ENCODE measurements at places on chromosomes 16 and 17.

DNA sequence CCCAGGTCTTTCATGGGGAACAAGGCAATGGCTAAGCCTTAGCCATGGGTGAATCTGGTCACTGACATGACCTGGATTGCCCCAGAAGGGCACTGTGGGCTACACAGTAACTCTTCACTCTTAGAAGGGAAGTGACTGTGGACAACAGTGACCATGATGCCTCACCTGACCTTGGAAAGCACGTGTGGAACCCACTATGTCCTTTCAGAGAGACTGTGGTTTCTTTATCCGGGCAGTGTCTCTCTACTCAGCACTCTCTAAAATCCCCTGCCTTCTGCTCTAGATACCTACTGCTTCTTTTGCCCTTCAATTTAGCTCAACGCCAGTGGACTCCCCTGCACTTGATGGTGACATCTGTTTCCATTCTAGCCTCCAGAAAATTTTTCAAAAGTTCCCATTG lies 66.1 kb upstream of the ANKFN1 start:
- DNase-seq: no peak

DNA sequence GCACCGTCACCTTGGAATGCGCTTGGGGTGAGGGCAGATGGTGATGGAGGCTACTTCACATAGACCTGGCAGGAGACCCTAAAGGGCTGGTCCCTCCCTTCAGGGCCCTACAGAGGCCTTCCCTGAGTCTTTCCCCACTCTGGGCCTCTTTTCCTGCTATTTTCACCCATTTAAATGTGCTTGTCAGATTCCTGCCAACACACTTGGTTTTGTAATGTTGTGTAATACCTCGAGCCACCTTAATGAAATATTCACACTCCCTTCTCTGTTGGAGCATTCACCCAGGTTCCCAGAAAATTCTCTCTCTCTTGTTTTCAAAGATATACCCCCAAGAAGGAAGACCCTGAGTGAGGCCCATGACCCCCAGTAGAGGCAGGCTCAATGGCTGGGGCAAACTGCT lies 456.6 kb upstream of the DYNLRB2 start:
- no peak for DNase-seq

- peak; percentile 97 for DNase-seq
Observed at GRCh38 chr17:6831661-6832263, at the start of gene TEKT1. TSS of gene TEKT1 (minus strand) at chr17:6831729. CDS start at chr17:6830376, 1,353 bp downstream.

DNA sequence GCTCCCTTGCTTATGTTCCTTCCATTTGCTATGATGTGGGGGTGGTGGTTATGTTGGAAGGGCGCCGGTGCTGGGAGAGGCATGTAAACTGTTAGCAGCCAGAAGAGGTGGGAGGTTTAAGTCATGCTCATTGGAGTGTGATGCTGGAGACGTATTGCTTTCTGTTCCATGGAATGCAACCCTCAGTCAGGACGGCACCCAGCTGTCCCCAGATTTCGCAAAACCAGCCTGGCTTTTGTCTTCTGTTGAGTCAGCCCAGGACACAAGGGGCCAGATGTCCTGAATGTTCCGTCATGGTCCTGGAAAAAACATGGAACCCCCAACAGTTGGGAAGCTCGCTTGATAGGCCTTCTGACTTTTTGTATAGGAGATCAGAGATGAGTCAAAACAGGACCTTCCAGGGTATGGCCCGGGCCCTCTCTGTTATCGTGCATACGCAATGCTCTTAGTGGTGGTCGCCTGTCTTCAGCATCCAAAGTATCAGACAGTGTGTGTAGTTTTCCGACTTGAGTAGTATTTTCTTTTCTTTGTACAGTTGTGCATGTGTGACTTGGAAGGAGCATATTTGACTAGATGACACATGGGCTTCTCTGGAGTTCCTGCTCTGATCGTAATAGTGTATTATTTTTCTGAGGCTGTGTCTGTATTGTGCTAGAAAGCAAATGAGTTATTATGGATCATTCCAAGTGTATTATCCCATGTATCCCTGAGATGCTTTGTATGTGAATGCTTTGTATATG lies 201.9 kb downstream of the SNX29 start:
- DNase-seq: no peak

DNA sequence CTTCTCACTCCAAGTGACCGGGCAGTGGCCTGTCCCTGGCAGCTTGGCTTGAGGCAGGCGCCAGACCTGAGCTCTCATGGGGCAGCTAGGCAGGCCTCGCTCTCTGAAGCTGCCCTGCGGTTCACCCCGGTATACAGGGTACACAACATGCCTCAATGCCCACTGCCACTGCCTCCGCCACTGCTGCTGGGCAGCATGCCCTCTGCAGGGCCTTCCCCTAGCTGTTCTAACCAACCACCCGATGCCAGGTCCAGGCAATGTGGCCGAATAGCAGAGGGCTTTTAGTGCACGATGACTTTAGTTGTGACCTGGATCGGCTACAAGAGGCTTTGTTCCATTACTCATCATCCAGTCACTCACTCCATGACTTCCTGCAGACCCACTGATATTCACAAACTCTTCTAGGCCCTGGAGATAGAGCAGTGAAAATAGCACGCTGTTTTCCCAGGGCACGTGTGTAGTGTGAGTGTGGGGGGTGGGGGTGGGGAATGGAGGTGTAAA lies 19.7 kb downstream of the CDC42EP4 start:
- no peak for DNase-seq

- DNase-seq: peak; percentile 62
Observed at GRCh38 chr17:50604513-50604912, 30.2 kb upstream of the ABCC3 start.

DNA sequence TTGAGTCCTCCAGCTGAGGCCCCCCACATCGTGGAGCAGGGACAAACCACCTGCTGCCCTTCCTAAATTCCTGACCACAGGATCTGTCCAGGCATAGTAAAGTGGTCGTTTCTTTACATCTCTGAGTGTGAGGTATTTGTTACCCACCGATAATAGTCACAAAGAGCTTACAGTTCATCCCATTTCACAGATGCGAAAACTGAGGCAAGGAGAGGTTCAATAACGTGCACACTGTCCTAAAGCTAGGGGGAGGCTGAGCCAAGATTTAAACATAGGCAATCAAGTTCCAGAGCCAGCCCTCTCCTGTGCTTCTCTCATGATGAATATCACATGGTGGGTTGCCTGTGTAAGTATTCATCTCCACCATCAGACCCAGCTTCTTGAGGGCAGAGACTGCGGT lies 135.4 kb downstream of the CCT6B start:
- DNase-seq: no peak

DNA sequence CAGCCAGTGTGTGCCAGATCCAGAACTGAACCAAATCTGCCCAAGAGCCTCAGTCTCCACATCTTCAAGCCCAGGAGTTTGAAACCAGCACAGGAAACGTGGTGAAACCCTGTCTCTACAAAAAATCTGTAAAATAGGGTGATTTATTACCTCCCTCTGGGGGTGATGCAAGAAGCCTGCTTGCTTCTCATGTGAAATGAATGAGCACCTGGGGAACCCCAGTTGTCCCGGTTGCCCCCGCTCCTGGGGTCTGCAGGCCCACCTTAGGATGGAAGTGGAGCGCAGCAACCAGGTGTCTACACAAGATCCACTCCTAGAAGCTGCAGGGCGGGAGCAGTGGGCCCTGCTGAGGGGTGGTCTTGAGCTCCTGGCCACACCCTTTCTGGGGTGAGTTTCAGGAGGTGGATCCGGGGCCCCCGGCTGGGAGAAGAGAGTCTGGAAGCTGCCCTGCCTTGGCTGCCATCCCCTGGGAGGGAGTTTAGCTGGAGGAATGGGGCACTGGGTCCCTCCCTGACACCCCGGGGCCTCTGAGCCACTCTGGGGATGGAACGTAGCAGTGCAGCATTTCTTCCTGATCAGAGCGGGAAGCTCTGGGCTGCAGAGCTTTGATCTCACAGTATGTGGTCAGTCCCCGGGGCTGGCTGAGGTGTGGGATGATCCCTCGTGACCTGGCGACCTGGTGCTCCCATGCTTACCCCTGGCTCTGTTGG lies 117.8 kb downstream of the RAB11FIP4 start:
- no peak for DNase-seq

DNA sequence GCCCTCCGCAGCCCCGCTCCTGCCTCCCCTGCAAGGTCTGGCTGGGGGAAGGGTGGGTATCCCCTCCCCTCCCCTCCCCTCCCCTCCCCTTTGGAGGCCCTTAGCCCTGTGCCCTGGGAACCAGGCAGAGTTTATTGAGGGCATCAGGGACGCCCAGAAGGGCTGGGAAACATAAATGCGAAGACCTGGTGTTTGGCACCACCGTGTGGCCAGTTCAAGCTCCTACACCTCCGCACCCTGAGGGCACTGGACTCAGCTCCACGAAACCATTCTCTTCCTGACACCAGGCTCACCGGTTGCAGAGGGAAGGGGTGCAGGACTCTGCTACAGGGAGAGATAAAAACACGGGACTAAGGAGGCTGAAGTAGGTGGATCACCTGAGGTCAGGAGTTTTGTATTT lies 1.0 kb upstream of the AIPL1 start:
- DNase-seq: peak; percentile 92

DNA sequence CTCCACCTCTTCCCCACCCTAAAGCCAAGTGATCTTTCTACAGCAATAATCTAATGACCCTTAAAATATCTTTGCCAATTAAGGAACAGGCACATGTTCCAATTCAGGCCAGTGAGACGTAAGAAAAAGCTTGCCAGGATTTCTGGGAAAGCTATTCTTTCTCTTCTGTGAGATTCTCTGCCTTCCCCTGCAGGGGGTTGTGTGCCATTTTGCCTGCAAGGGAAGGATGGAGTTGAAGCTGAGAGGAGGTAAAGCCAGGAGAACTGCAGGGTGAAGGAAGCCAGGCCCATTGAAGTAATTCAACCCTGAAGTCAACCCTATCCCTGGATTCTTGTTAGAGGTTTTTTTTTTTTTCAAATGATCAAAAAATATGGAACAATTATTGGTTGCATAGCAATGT lies 9.0 kb upstream of the LPO start:
- DNase-seq: no peak

- DNase-seq: no peak
Observed at GRCh38 chr17:81457917-81458555, 54.6 kb downstream of the ACTG1 start.

- DNase-seq: no peak
Observed at GRCh38 chr17:4502466-4503154, 3.9 kb downstream of the SPNS2 start.

DNA sequence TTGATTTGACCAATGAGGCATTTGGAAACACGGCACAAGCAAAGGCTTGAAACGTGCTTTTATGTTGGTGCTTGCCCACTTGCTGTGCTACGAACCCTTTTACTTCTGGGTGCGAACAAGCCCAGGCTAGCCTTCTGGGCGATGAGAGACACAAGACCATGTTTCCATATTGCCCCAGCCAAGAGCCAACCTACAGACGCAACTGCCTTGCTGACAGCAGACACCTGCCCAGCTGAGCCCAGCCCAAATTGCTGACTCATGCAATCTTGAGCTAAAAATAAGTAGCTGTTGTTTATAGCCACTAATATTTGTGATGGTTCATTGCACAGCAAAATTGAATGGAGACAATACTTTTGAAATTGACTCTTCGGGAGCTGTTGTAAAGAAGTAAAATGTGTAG lies 464.5 kb downstream of the WWOX start:
- no peak for DNase-seq

GRCh38 chr16:55964923-55965475 lies 89.8 kb upstream of the CES5A start:
- DNase-seq: no peak

GRCh38 chr16:46996952-46997458 lies 23.5 kb upstream of the DNAJA2 start:
- DNase-seq: no peak

DNA sequence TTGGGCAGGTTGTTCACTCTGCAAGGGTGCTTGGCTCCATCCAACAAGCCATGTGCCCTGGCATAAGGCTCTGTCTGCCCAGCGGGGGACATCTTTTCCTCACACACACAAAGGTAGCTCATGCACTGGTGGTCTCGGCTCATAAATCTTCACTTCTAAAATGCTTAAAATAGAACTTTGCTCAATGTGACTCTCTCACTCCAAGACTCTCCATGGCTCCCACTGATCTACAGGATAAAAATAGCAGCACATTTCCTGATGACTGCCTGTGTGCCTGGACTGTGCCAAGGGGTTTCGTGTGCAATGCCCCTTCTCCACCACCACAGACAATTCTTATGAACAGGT lies 15.1 kb upstream of the CIBAR2 start:
- DNase-seq: no peak

GRCh38 chr17:38881600-38882191 lies 11.8 kb downstream of the LASP1 start:
- no peak for DNase-seq

GRCh38 chr17:19255279-19255678 lies 18.1 kb downstream of the EPN2 start:
- DNase-seq: no peak

- DNase-seq: no peak
Observed at GRCh38 chr16:11681976-11682654, 13.9 kb downstream of the SNN start.

DNA sequence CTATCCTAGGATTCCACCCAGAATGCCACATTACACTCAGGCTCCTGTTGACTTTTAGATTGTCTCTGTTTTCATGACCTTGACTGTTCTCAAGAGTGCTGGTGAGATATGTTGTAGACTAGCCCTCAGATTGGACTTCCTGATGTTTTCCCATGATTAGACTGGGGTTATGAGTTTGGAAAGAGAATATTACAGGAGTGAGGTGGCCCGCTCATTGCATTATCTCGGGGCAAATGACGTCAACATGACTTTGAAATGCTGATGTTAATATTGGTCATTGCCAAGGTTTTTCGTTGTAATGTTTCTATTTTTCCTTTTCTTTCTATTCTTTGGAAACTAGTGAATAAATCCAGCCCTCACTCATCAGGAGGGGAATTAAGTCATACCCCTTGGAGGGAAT lies 355.7 kb upstream of the MON1B start:
- no peak for DNase-seq

GRCh38 chr17:1486802-1487695 lies 5.4 kb downstream of the MYO1C start:
- peak; percentile 80 for DNase-seq

DNA sequence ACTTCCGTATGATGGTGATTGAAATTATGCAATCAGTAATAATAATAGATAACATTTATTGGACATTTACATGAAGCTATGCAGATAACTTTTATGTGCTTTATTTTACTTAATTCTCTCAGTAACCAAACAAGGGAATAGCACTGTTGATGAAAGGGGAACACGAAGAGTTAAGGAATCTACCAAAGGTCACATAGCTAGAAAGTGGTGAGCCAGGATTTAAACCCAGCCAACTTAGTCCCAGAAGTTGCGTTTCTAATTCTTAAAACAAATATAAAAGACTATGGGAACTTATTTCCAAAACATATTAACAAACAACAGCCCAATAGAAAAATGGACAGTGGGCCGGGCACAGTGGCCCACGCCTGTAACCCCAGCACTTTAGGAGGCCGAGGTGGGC lies 9.7 kb downstream of the SPNS3 start:
- DNase-seq: no peak

- no peak for DNase-seq
Observed at GRCh38 chr16:4387781-4388180, 16.1 kb downstream of the VASN start.

- no peak for DNase-seq
Observed at GRCh38 chr16:75062976-75063346, 53.6 kb downstream of the LDHD start.

GRCh38 chr17:33980193-33980592 lies 274.9 kb upstream of the CCL2 start:
- no peak for DNase-seq

GRCh38 chr16:19717314-19717713 lies 713 bp downstream of the KNOP1 start:
- peak; percentile 64 for DNase-seq
